Activated gamma-delta T cell treated with anti-CD3 and anti-CD28 coated beads, Interleukin-2, amount 50 U/mL, for 16 hours (primary cell): ENCODE measurements at places on chromosomes 4 and X.

GRCh38 chr4:10605031-10605430 lies 79.5 kb downstream of the CLNK start:
- DNase-seq = no peak

DNA sequence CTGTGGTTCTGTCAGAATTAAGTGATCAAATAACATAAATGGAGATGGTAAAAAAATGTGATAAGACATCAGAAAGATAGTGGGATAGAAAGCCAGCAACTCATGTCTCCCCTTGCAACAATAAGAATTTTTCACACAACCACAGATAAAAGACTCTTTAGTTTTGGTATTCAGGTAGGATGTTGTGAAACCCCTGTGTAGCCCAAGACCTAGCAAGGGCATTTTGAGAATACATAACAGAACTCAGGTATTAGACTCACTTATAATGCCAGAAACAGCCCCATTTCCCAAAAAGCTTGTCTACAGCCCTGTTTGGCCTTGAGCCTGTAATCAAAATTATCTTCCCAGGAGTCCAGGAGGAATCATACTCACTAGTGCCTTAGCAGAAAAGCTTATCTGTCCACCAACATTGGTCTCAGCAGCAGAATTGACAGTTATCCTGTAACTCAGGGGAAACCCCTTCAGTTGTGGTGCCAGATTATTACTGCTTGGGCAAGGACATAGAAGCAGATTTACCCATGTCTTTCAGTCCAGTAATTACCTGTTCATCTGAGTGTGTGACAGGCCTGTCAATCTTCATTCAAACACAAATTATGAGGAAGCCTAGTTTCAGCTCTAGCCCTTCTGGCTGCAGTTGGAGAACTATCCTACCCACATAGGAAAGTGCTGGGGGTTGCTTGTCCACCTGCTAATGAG lies 41.0 kb upstream of the UGT2B17 start:
- DNase-seq = no peak

- DNase-seq = no peak
Observed at GRCh38 chr4:98796991-98797390, 131.9 kb downstream of the EIF4E start.

DNA sequence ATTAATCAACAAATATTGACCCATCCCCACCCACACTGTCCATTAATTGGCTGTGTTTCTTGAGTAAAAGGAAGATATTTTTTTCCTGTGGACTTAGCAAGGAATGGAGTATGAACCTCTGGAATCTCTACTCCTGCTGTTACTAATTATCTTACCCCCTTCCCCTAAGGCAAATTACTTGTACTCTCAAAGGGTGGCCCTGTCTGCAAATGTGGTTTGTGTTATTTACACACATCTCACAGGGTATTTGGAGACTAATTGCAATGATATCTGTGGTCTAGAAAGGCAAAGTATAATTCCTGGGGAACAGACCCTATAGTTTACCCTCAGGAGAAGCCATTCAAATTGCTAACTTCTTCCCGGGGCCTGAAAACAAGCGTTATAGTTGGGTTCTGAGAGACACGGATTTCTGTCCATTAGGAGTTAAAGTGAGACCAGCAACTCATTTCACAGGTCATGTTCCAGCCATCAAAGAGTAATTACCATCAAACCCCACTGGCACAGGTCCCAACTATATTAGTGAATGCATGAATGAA lies 133.0 kb upstream of the RASGEF1B start:
- DNase-seq = no peak

DNA sequence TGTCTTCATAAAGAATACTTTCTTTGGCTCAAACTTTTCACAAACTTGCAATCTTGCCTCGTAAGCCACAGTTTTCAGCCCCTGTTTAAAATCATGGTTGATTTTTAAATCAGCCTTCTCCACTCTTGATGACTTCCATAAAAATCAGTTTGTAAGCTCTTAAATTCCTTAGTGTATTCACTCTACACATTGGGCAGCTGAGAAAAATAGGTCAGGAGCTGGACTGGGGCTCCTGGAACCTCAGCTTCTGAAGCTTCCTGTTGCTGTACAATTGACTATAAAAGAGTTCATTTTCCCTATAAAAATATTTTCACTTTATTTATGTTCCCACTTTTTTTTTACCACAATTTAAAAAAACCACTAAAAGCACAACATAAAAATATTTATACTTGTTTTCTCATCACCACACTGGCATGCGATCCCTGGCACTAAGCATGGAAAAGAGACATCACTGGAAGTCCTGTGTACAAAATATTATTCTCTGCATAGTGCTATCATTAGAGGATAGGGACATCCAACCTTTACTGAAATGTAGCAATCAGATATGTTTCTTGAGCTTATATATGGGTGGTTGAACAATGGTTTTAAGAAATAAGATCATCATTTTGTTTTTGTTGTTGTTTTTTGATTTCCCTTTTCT lies 345.7 kb downstream of the FBXO8 start:
- DNase-seq = no peak

DNA sequence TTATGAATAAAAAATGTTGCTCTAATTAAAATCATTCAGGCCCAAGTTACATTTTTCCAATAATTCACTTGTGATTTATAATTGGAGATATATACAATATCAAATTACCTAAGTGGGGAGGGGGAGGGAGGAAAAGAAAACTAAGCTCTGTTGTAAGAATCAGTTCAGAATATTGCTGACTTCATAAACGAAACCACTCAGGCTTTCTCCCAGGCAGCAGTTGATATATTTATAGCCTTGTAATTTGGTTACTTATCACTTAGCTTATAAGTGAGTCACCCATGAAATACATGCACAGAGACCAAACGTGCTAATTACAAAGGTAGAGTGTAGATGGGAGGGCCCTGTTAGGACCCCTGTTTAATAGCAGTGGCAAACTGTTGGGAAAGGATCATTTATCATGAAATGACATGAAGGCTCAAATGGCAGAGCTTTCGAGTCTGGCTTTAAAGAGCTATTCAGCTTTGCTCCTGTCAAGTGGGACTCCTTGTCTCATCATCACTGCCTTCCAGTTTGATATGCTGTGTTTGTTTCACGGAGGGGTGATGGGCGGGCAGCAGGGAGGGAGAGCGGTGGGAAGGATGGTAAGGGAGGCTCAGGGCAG lies 105.6 kb upstream of the PGRMC2 start:
- DNase-seq = no peak

- no peak for DNase-seq
Observed at GRCh38 chr4:23516716-23517115, 373.1 kb downstream of the PPARGC1A start.

- DNase-seq = no peak
Observed at GRCh38 chr4:88963817-88964216, 93.2 kb downstream of the FAM13A start.

DNA sequence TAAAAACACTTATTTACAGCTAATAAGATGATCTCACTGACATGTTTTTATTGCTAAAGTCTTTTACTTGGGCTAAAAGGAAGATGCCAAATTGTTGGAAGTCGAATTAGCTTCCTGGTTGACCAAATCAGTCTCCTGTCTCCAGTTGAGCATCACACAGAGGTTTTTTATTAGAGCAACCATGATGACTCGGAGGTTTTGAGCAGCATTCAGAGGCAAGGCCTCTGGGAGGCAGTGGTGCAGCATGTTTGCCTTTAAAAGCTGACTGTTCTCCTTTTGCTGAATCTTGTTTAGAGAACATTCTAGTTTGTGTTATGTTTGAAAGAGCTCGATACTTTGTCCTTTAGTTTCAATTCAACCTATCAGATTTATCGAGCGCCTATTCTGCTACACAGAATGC lies 2.1 kb downstream of the UCHL1 start:
- no peak for DNase-seq

- DNase-seq = no peak
Observed at GRCh38 chr4:56861360-56861759, 39.9 kb upstream of the SPINK2 start.

- DNase-seq = no peak
Observed at GRCh38 chr4:162921178-162921785, 245.4 kb downstream of the NAF1 start.

- no peak for DNase-seq
Observed at GRCh38 chrX:115047715-115048114, 30.3 kb upstream of the IL13RA2 start.

DNA sequence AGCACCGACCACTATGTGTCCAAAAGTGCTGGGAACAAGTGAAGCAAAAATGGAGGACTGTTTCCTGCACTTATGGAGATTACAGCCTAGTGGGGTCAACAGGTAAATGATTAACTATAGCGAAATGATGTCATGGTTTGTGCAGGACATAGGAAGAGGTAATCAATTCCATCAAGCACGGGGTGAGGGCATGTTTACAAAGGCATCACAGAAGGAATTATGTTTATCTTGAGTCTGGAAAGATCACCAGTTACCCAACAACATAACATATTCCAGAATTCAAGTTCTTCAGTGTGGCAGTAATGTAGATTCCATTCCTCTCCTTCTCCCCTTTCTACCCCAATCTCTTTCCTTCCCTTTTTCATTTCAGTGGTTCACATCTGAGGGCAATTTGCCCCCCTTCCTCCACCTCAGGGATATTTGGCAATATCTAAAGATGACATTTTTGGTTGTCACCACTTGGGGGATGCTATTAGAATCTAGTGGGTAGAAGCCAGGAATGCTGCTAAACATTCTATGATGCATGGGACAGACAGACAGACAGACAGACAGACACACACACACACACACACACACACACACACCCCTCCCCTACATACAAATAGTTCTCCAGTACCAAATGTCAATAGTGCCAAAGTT lies 24.1 kb downstream of the FAM47E start:
- no peak for DNase-seq

GRCh38 chr4:102794999-102795398 lies 32.4 kb downstream of the UBE2D3 start:
- DNase-seq = no peak

DNA sequence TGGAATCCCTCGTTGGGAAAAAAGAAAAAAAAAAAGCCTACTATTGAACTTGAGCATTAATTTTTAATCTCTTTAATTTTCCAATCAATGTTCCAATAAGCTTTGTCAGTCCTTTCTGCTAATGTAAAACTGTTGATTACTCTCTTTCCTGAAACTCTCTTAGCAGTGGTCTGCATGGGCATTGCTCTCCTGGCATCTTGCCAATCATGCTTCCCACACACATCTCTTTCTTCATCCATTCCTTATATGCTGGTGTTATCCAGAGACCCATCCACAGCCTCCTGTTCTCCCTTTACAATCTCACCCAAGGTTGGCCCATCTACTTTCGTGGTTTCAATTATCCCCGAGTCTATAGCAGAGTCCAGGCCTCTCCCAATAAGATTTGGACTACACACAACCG lies 31.8 kb upstream of the KCNE5 start:
- no peak for DNase-seq

DNA sequence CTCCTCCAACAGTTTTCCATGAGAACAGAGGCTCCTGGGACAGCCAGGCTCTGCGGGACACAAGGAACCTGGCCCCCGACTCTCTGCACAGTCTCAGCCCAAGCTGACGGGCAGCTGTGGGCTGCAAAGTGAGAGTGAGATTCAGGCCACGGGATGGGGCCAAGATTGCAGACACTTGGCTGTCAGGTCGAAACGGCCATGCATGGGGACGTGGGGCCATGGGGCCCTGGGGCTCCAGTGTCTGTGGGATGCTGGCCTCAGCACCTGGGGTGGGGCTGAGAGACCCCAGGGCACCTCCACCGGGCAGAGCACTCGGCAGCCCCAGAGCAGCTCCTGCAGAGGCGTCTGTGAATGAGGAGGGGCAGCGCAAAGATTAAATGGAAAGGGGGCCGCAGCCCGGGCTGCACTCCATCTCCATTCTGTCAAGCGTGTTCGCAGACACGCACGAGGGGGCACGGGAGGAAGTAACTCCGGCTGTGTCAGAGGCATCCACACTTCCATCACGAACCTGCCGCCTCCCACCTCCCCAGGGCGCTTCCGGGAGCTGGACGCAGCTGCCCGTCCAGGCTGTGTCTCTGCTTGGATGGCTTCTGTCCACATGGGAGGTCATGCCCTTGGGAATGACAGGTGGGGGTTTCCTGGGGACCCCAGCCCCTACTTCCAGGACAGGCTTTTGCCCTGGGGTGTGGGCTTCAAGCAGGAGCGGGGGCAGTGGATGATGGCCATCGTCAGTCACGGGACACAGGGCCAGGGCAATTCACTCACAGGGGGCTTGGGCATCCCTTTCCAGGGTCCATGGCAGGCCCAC lies 82.8 kb upstream of the NKX1-1 start:
- DNase-seq = no peak

DNA sequence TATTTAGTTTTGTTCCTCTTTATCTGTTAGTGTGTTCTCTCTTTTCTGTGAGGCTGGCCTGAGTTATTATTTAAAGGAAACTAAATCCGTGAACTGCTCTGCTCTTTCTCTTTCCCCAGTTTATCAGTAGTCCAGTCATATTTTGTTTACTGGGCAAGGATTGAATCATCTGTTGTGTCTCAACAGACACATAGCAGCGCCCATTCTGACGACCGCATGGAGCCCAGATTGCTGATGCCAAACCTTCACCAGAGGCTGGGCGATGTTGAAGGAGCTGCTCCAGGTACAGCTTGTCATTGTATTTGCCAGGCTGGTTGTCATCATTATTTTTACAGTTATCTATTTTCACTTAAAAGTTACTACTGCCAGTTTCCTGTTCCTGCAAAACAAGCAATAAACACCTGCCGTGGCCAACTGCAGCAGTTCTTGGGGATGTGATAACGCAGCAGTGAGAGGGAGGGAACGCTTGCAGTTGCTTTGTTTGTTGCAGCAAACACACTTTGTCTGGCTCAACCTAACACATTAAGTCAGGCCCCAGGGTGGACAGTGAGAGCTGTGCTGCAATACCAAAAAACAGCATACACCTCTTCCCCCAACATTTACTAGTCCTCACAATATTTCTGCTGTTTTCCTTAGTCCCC lies 10.1 kb downstream of the REELD1 start:
- DNase-seq = no peak

DNA sequence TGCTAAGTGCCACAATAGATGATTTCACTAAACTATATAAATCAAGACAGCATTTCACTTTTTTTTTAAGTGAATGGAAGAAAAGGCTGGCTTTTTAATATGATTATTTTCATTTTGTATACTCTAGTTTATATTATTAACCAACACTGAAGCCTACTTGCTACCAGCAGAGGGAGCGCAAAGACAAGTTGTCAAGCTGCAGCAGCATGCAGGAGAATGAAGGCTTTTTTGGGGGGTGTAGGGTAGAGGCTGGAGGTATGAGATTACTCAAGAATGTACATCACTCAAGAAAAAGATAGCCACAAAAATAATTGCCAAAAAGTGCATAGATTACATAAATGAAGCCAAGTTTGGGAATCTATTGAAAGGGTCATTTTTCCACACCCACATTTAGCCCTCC lies 519.5 kb downstream of the FGF13 start:
- no peak for DNase-seq

DNA sequence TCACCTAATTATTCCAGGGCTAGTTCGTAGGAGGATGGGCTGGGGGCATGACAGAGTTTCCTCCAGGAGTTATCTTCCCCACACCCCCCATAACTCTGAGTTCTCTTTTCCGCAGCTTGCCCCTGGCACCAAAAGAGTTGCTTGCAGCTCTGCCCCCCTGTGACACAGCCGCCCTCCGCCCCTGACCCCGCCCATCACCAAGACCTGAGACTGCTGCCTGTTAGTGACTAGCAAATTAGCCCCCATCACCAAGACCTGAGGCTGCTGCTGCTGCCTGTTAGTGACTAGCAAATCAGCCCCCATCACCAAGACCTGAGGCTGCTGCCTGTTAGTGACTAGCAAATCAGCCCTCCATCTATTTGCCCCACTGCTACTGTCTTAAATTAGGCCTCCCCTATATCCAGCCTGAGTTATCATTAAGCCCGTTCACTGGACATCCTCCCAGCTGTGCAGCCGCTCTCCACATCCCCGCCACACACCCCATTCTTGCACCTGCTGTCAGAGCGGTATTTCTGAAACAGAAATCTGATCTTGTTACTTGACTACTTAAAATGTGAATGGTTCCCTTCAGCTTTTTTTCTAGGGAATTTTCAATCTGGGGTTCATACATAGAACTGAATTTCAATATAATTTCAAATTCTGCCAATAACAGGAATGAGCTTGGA lies 1.5 kb upstream of the PAPSS1 start:
- DNase-seq = peak; percentile 47
